EL (cell line): ENCODE measurements at places on chromosomes 3 and 15.
A peak's percentile ranks its signal among the peaks of the same experiment; 100 is the strongest.

DNA sequence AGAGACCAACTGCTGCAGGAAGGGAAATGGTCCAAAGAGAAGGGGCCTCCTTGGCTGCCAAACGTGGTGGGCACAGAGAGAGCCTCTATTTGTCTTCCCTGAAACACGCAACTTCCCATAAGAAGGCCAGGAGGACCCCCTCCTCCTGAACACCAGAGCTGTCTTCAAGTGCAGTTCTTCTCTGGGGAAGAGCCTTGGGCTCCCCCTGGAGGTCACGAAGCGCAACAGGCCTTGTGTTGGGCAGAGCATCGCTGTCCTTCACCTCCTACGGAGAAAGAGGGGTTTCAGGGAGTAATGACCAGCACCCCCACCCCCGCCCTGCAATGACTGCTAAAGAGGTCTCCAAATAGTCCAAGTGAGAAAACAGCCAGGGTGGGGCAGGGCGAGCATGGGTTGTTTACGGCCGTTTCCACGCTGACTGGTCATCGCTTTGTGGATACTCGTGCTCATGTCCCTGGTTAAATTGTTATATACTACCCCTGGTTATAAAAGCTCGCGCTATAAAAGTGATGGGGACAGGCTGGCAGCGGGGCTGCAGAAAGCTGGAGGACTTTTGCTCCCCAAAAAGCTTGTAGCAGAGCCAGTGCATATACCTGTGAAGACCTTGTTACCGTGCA is 397.5 kb upstream of the ATP10A start:
- DNase-seq: peak; percentile 3

- peak; percentile 57 for DNase-seq
Observed at GRCh38 chr3:158106766-158107471, 699 bp upstream of the SHOX2 start.

GRCh38 chr15:31483986-31484951 is 157.6 kb downstream of the KLF13 start:
- no peak for DNase-seq

GRCh38 chr3:141412936-141413354 is 44.6 kb downstream of the ZBTB38 start:
- DNase-seq: peak; percentile 64

DNA sequence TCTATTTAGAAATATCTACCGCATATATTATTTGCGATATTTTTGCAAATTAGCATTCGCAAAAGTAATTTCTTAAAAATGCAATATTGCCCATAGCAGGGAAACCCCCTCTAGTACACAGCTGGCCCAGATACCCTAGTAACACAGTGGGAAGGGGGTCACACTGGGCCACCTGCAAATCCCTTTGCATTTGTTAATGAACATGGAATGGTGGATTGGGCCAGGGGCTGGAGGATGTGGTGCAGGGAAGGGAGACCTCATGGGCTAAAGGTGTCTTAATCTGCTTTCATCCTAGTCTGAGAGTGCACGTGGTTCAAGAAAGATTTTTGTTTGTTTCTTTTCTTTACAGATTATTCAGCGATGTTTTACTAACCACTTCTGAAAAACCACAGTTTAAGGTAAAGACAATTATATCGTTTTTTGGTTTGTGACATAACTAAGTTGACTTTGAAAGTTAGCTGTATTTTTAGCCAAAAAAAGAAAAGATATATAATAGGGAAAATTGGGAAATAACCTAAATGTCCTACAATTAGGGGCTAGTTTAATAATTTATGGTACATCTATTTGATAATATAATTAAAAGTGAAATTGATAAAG is 30.0 kb downstream of the PDHB start:
- no peak for DNase-seq

DNA sequence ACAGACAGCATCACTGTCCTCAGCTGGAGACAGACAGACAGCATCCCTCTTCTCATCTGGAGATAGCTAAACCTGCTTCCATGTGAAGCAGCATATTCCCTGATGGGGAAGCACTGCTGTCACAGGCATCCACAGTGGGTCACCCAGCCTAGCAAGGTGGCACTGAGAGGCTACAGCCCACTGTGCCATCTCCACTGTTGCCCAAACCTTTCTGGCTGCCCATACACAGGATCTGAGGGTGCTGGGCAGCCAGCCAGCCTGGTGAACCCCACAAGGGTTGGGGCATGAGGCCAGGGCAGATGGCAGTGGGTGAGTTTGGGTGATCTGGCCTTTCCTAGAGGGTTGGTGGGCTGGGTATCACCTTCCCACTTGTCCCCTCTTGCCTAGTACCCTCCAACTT is 11.7 kb downstream of the CHST13 start:
- DNase-seq: no peak

GRCh38 chr15:65068403-65068788 is 605 bp upstream of the RASL12 start:
- DNase-seq: no peak

DNA sequence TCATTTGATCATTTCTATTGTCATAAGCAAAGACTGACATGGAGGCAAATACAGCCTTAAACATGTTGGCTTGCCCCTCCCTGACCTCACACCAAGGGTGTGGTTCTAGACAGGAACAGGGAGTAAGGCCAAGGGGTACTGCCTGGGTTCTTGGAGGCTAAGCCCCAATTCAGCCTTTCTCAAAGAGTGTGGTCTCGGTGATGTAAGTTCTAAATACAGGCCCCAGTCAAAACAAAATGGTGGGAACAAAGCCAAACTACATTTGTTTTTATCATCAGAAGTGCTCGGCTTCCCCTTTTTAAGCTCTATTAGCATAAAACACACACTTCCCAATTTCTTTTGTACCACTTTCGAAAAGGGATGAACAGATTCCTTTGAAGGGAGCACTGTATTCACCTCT is 129.5 kb downstream of the ATP8B4 start:
- no peak for DNase-seq

DNA sequence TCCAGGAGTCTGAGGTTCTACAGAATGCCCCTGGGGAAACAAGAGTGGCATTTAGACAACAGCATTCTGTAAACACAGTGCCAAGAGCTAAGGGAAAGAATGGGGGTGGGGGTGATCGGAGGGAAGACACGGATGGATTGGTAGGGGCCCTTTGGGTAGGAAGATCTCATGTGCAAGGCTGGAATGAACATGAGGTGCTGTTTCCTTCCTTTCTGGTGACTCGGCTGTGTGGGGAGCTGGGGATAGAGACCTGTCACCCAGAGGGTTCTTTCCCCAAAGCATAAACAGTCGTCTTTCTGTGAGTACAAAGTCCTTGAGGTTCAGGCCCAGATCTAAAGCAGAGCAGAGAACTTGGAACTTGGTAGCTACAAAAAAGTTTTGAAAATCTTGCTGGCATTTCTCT is 11.7 kb downstream of the TPM1 start:
- DNase-seq: no peak

GRCh38 chr15:79169526-79170133 is 79.0 kb upstream of the RASGRF1 start:
- no peak for DNase-seq

DNA sequence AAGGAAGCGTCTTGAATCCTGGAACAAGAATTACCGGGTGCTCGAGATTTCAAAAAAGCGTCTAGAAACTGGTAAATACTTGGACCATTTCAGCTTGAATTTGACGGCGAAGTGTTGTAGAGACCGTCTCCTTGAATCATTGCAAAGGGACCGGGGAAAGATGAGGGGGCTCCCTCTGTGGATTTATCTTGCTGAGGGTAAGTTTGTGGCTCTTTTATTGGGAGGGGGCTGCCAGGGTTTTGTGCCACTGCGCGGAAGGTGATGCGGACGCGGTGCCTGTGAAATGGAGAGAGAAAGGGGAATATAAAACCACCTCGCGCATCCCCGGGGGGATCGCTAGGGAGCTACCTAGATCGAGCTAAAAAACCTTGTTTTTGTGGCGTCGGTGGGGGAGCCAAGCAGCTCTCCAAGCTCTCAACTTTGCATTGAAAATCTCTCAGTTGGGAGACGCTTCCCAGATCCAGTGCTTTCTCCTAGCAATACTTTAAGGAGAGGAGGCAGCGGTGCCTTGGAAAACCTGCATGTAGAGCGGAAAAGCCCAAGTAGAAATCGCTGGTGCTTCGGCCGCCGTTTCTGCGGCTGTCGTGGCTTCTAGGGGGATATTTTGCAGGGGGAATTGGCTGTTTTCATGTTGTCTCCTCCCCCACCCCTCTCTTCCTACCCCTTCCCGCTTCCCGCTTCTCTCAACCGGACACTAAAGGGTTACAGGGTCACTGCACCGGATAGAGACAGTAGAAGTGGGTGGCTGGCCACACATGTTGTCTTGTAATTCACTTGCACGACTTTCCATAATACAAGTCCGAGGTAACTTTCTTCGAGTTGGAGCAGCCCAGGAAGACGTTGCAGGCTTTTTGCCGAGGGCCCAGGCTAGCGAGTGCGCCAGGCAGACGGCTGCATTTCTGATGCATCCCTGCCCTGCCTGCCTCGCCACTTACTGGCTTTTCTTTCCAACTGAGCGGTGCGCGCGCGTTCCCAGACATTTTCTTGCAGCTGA is 187.6 kb downstream of the NLGN1 start:
- peak; percentile 83 for DNase-seq
